ENCODE measurements at places on chromosomes 4 and X.

DNA sequence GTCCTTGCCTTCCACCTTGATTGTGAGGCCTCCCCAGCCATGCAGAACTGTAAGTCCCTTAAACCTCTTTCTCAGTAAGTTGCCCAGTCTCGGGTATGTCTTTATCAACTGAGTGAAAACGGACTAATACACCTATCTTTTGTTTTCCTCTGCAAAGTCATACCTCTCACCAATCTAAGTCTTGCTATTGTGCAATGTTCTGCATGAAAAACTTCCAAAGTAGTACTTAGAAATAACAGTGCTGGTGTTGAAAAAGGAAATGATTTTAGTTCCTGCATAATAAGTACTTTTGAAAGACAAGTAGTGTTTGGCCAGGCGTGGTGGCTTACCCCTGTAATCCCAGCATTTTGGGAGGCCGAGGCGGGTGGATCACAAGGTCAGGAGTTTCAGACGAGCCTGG, 573.5 kb downstream of the ANKRD50 start:
- DNase-seq, result no peak

GRCh38 chr4:24922416-24922815, 9.6 kb upstream of the CCDC149 start:
- DNase-seq, result no peak

- DNase-seq, result no peak
Observed at GRCh38 chr4:95963456-95963855, 123.6 kb downstream of the PDHA2 start.

GRCh38 chrX:123732670-123733363, at the start of gene THOC2:
THOC2 (minus strand) TSS chrX:123733052; CDS start chrX:123733022, 30 bp downstream.
- DNase-seq, result peak; percentile 48

DNA sequence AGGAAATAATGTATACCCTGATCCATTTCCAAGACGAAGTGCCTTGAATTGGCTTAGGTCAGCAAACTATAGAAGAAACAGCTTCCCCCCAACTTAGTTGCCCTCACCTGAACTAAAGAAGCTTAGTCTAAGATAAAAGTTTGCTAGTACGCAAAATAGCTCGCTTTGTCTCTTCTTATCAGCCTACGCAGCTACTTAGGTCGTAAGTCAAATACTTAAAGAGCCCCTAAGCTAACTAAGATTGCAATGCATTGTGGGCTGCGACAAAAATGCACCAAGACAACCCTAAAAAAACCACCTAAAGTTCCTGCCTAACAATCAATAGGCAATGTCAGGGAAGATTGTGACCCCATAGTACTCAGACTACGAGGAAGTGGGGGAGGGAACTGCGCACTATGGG, 12.8 kb downstream of the CLNK start:
- DNase-seq, result no peak

DNA sequence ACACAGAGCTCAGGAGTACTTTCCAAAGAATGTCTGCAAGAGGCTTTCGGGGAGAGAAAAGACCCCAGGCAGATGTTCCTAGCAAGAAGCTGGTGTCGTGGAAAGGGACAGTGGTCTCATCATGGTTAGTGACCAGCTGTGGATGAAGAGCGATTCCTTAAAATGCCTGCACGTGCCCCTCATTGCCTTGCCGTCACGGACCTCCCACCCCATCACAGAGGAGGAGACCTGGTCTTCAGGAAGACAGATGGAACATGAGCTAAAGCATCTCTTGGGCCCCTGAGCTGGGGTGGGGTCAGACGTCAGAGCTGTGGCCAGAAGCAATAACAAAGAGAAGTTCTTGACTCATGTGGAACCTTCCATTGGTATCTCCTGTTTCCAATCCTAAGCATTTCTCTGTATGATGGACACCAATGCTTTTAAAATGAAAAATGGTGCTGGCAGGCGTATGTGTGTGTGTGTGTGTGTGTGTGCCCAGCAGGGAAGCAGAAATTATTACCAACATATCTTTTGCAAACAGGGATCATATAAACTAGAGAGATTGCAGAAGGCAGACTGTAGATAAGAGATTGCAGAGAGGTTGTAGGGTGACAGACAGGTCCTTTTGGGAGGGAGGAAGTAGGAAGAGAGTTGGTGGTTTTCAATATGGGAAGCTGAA, 25.2 kb upstream of the ASMTL start:
- DNase-seq, result no peak

DNA sequence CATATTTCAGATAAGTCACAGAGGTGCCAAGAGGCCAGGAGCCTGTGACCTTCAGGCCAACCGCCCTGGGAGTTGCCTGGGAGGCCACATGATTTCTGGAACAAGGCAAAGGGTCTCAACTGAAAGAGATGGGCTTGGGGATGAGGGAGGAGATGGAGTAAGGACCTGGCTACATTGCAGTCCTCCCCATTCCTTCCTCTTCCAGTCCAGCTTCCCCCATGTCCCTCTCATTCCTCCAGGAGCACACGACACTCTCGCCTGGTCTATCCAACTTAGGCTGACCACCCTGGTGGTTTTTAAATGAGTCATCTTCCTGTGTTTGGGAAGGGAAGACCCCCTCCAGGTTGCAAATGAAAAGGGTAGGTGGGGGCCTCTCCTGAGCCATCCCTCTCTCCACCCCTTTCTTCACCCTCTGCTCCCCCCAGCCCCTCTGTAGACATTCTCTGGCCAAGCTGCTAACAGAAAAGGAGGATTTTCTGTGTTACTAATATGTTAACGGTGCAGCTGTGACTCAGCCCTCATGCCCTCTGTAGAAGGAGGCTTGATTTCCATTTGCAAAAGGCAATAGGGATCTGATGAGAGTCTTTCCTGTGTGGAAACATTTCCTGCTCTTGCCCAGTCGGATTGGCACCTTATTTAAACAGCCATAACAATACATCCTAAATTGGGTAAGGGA, 79.2 kb downstream of the RTL5 start:
- no peak for DNase-seq

- DNase-seq, result no peak
Observed at GRCh38 chrX:66717926-66718325, 79.0 kb upstream of the EDA2R start.

- DNase-seq, result no peak
Observed at GRCh38 chr4:70703619-70704214, 15.4 kb downstream of the UTP3 start.
